Cerebellar nuclear complex (tissue), 1 donor: ENCODE measurements at places on chromosomes 6 and 20.

GRCh38 chr6:16948396-16948795, 153.5 kb upstream of the STMND1 start:
- no peak for DNase-seq

- DNase-seq: no peak
These were observed 4.4 kb downstream of the RGS19 start for GRCh38 chr20:64074963-64075362.

GRCh38 chr20:15318682-15319081, 981.3 kb upstream of the FLRT3 start:
- no peak for DNase-seq

DNA sequence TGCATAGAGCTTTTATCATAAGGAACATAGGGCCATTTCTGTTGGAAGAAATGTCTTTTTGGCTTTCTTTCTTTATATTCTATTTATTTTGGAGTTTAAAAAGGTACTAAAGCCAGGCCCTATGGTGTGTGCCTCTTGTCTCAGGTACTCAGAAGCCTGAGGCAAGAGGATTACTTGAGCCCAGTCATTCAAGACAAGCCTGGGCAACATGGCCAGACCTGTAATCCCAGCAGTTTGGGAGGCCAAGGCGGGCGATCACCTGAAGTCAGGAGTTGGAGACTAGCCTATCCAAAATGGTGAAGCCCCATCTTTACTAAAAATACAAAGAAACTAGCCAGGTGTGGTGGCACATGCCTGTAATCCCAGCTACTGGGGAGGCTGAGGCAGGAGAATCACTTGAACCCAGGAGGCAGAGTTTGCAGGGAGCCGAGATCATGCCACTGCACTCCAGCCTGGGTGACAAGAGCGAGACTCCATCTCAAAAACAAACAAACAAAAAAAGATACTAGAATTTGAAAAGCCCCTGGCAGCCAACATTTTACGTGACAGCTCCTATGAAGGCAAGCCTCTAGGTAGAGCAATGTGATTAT, 80.0 kb downstream of the CBFA2T2 start:
- no peak for DNase-seq

DNA sequence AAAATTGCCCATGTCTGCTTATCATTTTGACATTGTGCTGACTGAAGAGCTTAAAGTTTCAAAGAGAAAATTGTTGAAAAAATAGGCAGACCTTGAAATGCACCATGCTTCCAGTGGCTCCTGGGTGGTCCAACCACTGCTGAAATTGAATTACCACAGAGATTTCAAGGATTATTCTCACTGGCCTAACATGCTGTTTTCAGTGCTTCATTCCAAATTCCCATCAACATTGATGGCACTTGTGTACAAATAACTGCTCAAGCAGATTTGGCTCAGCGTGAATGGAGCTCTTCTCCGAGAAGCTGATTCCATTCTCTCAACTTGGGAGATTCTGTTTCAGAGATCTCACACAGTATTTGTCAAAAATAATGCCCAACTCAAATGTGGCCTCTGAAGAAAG, 75.5 kb downstream of the LAMA4 start:
- no peak for DNase-seq

GRCh38 chr20:51360451-51361201, 181.9 kb downstream of the NFATC2 start:
- no peak for DNase-seq

GRCh38 chr20:17179840-17180239, 47.0 kb upstream of the PCSK2 start:
- DNase-seq: no peak

DNA sequence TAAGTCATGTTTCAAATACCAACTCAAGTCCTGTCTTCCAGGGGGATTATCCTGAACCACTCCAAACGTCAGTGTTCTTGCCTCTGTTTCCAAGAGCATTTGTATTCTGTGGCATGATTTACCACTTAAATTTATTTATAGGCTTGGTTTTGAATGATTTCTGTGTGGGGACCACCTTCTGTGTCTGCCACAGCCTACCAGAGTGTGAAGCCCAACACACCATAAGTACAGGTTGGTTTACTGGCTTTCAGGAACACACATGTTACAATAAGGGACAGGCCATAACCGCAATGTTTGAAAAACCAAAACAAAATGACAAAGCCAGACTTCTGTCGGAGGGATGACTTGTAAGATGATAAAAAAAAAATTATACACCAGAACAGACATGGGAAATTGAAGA, 56.5 kb upstream of the MAP3K7 start:
- DNase-seq: no peak

GRCh38 chr6:1834646-1835516, 225.2 kb downstream of the FOXC1 start:
- no peak for DNase-seq

DNA sequence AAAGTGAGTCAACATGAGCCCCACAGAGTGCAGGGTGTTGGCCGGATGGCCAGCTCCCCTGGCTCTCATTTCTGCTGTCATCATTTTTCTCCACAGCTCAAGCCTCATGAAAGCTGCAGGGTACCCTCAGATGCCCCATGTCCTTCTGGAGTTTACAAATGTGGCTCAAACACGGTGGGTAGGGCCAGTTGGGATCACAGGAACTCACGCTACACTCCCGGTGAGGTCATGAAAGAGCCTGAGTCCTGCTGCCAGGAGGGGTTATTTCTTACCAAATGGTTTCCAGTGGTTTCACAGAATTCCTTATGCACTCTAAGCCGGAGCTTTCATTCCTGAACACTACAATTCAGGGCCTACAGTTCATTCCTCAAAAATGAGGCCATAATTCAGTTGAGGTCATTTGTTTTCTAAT, 78.7 kb downstream of the TMEM170B start:
- no peak for DNase-seq

GRCh38 chr6:120077489-120077888, 727.9 kb upstream of the MAN1A1 start:
- DNase-seq: no peak

- no peak for DNase-seq
These were observed 19.3 kb downstream of the MAFB start for GRCh38 chr20:40669692-40670091.

GRCh38 chr6:124560873-124561567, 401.2 kb upstream of the RNF217 start:
- DNase-seq: no peak

DNA sequence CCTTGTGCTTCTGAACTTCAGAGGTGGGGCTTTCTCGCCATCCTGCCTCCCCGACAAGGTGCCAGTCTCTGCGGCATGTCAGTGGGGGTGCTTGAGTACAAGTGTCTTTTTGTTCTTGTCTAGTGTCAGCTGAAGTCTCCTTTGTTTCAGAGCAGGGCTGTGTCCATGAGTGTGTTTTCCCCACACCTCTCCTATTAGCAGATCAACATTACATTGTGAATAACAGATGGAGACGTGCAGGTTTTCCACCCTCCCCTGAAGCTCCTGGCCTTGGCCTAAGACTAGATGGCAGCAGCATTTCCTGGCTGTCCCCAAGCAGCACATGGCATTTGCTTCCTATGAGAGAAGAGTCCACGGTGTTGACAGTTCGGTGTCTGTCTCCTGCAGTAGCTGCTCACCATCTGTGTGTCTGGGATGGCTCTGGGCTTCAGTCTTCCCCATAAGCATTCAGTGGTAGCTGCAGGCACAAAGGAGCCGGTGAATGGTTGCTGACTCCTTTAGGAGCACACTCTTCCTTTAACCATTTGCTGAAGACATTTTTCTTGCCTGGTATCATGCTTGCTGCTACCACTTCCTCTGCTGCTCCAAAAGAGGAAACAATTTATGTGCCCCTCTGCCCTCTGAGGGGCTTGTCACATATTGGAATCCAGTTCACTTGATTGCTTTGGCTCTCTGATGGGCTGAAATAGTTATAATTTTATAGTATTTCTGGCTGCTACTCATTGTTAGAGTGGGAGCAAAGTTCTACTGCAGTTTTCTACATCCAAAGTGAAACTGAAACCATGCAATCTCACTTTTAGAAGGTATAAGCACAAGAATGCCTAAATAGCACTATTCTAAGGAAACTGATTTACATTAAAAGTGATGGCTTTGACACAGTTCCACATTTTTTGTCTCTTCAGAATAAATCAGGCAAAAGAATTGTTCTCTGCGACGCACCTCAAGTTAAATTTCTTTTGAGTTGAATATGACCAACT, 913.0 kb downstream of the C6orf118 start:
- DNase-seq: peak; percentile 94

- DNase-seq: no peak
These were observed 397.9 kb upstream of the SPTLC3 start for GRCh38 chr20:12610871-12611270.

GRCh38 chr6:52221302-52221701, 23.0 kb downstream of the IL17F start:
- DNase-seq: no peak

DNA sequence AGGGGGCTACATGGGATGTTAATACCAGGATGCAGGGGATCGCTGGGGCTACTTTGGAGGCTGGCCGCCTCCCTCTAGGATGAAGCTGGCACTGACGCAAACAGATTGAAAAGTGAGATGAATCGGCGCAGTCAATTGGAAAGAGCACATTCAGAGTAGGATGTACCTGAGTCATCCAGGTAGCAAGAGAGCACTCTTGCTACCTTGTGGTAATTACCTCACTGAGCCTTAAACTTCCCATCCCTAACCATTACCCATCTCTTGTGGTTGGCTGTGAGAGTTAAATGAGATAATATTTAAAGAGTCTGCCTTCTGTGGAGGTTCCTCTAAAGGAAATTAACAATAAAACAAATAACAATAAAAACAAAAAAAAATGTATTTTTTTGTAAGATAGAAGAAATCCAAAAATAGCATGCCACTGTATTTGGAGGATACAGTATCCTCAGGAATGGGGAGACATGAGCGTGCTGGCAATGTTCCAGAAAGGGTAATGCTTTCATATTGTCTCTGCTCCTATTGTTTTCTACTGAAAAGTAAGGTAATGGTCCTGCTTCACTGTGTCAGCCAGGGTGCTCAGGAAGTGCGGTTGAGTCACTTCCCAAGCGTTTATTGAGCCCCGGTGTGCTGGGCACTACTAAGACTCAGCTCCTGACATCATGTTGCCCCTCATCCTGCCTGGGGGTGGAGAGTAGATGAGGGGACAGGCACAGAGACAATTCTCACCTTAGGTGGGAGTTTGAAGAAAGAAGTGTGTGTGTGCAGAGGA, 301.1 kb downstream of the EYA4 start:
- no peak for DNase-seq
